ENCODE measurements at places on chromosomes 6 and 20.

- peak; percentile 16 for DNase-seq
Observed at GRCh38 chr6:41723530-41724227, 11.7 kb downstream of the TFEB start.

DNA sequence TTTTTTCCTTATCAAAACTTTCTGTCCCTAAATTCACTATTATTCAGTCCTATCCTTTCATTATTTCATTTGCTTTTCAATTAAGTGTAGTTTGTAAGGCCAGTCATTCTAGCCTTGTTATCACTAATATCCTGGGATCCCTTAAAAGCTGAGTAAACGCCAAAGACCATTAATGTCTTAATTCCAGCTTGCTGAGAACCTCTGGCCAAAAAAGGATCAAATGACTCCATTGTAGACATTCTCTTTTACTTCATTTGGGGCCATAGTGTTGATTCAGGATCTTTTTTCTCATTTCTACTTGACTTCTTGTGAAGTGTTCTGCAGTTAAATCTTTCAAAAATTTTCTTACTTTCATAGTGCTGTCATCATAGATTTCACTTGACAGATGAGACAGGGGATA is 379.7 kb downstream of the LAMA2 start:
- DNase-seq, result no peak

GRCh38 chr6:29553268-29554057 is 6.1 kb downstream of the UBD start:
- DNase-seq, result no peak

- no peak for DNase-seq
Observed at GRCh38 chr20:49633023-49633422, 65.1 kb upstream of the PTGIS start.

DNA sequence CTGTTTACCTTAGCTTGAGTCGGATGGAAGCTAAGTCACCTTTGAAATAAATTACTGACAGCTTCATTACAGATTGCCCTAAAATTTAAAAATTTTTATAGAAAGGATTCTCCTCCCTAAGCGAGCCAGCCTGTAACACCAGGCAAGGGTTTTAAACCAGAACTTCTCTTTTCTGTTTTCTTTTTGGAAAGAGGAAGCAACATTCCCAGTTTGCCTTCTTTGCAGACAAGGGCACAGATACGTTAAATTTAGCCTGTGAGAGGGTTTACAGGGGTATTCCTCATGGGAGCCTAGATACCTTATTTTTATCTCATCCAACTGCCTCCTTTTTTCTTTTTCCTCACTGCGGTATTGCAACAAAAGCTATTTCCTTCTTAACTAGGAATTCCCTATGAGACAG is 45.0 kb downstream of the GNAS start:
- DNase-seq, result no peak

- DNase-seq, result peak; percentile 57
Observed at GRCh38 chr6:45432977-45433376, 55.2 kb upstream of the SUPT3H start.

DNA sequence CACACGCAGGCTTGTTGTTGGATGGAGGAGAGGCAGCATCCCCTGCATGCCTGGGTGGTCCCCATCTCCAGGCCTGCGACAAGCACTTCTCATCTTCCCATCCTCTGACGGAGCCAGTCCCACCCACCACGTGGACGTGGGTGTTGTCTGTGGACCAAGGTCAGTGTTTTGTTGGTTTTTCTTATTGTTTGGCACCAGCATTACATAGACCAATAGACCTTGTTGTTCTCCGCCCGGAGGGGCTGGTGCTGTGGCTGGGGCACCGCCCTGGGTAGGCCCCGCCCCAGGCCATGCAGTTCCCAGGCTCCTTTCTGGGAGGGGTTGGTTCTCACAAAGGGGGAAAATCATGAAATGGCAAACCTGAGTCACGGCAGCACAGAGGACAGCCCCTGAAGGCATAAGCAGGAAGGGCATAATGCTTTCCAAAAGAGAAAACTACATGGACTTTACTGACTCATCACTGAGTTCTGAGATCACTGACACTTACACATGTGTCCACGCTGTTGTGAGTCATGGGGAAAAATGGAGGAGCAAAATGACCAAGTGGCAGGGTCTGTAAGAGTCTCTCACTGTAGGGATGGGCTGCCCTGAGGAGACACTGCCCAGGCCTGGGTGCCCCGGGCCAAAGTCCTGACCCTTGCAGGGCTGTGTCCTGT is 90.8 kb downstream of the THBS2 start:
- no peak for DNase-seq

- no peak for DNase-seq
Observed at GRCh38 chr6:14210077-14210476, 92.5 kb downstream of the CD83 start.

DNA sequence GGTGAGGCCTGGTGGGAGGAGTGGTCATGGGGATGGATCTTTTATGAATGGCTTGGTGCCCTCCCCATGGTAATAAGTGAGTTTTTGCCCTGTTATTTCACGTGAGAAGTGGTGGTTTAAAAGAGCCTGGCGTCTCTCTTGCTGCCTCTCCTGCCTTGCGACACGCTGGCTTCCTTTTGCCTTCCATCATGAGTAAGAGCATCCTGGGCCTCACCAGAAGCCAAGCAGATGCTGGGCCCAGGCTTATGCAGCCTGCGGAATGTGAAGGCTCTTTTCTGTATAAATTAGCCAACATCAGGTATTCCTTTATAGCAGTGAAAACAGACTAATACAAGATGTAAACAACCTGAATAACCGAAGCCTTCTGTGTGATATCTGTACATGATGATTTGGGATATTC is 27.6 kb downstream of the VTA1 start:
- DNase-seq, result no peak

DNA sequence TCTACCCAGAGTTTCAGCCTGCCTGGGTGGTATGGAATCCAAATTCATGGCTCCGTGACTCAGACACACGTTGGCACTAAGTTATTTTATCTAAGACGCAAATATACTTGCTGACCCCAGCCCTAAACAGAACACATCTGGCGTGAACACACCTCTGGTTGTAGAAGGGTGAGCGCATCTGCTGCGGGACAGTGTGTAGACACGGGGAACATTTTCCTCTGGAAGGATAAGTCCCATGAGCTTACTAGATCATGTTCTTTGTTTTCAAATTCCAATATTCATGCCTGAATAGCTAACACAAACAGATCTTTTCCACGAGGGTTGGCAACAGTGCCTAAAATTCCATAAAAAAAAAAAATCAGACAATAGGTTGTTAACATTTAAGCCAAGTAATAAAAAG is 87.8 kb downstream of the TMEM170B start:
- DNase-seq, result no peak

GRCh38 chr6:53604623-53605190 is 59.8 kb upstream of the GCLC start:
- DNase-seq, result no peak

DNA sequence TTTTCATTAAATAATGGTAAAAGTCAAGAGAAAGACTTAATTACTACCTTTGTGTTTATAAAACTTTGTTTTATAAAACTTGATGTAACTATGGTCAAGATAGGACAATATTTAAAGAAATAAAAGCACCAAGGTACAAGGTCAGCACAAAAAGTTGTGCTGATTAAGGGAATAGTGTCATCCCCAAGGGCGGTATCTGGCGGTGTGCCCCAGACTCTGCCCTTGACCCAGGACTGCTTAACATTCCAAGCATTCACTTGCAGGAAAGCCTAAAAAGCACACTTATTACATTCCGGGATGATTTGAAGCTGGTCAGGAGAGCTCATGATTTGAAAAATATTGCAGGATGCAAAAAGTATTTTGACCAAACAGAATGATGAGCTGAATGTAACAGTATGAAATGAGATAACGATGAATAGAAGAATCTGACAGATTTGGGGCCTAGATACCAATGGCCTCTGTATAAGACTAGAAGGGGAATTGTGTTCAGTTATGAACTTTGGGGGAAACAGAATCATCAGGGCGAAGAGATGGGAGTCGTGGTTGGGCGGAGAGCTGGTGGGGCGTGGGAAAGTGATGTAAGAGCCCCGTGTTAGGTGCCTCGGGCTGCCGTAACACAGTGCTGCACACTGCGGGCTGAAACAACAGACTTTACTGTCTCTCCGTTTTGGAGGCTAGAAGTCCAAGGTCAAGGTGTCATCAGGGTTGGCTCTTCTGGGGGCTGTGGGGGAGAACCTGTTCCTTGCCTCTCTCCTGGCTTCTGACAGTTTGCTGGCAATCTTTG is 77.2 kb downstream of the CDC5L start:
- no peak for DNase-seq

GRCh38 chr20:53672484-53673129 is 79.0 kb upstream of the ZNF217 start:
- no peak for DNase-seq

DNA sequence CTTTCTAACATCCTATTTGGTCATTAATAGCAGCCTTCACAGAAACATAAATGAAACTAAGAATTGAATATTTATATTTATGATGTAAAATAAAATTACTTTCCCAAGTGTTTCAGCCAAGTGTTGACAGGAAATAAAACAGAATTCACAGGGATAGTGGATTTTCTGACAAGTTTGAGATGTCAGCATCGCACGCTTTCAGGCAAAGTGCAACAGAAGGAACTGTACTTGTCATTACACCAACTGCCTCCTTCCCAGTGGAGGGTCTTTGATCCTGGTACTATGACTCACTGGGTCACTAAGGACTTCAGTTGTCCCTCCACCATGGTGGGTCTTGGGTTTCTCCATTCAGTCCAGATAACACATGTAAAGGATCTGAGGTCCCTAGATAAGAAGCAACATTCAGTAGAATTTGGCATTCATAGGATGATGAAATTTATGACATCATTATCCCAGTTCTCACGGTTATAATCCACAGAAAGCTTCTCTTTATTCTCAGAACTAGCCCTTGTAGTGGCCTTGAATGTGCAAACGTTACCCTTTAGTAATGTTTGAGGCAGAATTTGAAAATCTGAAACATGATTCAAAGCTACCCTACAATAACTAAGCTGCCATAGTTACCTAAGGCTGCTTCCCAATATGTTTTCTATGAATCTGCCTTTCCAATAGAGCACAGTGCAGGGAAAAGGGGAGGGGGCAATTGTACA is 3.8 kb upstream of the TNFAIP3 start:
- DNase-seq, result no peak

GRCh38 chr6:91094806-91095475 is 508.1 kb upstream of the MAP3K7 start:
- DNase-seq, result no peak

- DNase-seq, result no peak
Observed at GRCh38 chr6:108809211-108809610, 39.0 kb upstream of the ARMC2 start.

GRCh38 chr6:67045076-67045475 is 1338.0 kb upstream of the EYS start:
- no peak for DNase-seq

- DNase-seq, result no peak
Observed at GRCh38 chr20:55977690-55978459, 27.4 kb downstream of the CBLN4 start.

DNA sequence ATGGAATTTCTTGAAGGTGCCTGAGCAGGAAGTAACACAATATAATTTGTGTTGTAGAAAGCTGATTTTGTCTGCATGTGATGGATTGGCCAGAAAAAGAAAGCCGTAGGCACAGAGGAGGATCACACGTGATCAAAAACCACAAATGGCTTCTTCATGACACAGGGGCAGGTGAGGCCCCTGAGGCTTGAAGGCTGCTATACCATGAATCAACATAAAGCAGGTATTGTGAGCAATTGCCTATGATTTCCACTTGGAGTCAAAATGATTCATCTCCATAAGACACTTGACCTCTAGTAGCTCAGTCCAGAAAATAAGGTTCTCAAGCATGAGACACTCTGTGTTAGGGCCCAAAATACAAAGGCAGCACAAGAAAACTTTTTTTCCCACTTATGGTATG is 42.4 kb upstream of the EYA4 start:
- DNase-seq, result no peak

DNA sequence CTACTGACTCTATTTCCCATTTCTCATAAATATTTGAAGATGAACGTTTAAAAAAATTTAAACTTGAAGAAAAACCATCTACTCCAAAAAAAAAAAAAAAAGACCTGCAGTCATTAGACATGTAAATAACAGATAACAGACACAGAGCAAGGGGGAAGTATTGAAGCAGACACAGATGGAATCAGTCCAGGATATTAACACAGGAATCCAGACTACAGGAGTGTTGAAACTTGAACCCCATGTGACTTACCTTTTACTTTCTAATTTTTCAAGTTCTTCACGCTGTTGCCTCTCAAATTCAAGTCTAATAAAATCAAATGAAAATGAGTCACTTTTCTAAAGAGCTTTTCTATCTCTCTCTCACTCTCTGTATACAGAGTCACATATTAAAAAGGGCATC is 191.8 kb downstream of the KIF16B start:
- DNase-seq, result no peak

DNA sequence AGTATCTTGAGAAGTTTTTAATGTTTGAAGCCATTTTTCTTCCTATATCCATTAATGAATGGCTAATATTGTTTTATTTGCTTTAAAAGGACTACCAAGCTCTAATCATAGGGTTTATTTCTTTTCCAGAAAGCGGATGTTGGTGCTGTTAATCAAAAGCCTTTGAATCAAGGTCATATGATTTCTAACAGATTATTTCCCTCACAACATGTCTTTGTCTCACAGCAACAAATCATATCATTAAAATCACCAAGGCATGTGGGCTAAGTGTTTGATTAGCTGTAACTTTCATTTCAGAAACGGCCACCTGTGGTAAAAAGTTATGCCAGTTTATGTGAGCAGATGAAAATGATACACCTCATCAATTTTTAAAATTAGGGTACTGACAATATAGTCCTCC is 21.7 kb downstream of the TRAF3IP2 start:
- no peak for DNase-seq

- no peak for DNase-seq
Observed at GRCh38 chr20:35991142-35991771, 22.9 kb downstream of the CNBD2 start.

DNA sequence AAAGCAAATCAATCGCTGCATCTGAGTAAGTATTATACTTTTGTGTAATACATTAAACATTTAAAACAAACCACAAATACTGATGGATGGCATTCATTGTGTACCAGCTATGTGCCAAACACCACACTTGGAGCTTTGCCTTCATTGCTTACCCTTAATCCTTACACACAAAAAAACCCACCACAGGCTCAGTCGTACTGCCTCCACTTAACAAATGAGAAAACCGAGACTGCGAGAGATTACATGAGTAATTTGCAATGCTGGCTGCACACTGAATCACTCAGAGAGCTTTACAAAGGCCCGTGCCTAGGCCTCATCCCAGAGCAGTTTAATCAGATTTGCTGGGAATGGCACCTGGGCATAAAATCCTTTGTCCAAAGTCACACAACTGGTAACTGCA is 130.5 kb downstream of the EDN1 start:
- no peak for DNase-seq

GRCh38 chr20:60641879-60642447 is 610.1 kb upstream of the CDH4 start:
- no peak for DNase-seq

GRCh38 chr20:17642404-17643269 is 39.4 kb downstream of the RRBP1 start:
- no peak for DNase-seq

GRCh38 chr6:119384444-119384843 is 34.9 kb upstream of the MAN1A1 start:
- DNase-seq, result no peak

GRCh38 chr6:53268858-53269608 is 79.7 kb downstream of the ELOVL5 start:
- DNase-seq, result no peak

- DNase-seq, result no peak
Observed at GRCh38 chr6:57215260-57215659, 6.8 kb downstream of the RAB23 start.

GRCh38 chr6:51360287-51360686 is 541.6 kb downstream of the TFAP2B start:
- DNase-seq, result no peak

- no peak for DNase-seq
Observed at GRCh38 chr6:33124525-33124901, 48.7 kb downstream of the HLA-DPB1 start.

- DNase-seq, result no peak
Observed at GRCh38 chr6:1623769-1624057, 14.0 kb downstream of the FOXC1 start.

Data from CD4-positive, alpha-beta T cell treated with Interleukin-15 for 4 hours (primary cell).